Kidney tubule cell (primary cell): ENCODE measurements at places on chromosomes 16 and 17.

GRCh38 chr16:78998879-78999278 lies 601.7 kb downstream of the MAF start:
- DNase-seq = no peak

DNA sequence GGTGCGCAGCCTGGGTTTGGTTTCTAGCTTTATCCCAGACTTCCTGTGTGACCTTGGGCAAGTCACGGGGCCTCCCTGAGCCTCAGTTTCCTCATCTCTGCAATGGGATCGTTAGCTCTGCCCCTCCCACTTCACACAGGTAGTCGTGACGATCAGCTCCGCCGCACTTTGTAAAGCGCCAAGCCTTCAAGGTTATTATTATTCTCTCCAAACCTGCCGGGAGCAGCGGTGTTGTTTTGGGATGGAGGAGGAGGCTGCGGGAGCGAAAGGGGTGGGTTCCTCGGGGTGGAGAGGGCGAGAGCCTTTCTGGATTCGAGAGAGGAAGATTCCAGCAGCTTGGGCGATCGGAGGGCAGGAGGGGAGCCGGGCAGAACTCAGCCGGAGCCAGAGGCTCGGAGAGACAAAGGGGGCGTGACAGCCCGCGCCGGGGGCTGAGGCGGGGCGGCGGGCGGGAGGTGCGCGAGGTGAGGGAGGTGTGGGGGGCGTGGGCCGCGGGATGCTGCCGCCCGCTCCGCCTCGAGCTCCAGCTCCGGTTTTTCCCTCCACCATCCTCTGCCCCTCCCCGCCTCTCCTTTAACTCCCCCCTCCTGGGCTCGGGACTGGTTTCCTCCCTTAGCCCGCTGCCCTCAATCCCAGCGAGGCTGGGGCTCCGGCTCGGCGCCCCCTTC lies at the start of gene EFNB3:
TSS of gene EFNB3 (plus strand) at position 602 of the 668 bp plus-strand sequence. CDS start 397 bp downstream, outside the sequence.
- DNase-seq = no peak

DNA sequence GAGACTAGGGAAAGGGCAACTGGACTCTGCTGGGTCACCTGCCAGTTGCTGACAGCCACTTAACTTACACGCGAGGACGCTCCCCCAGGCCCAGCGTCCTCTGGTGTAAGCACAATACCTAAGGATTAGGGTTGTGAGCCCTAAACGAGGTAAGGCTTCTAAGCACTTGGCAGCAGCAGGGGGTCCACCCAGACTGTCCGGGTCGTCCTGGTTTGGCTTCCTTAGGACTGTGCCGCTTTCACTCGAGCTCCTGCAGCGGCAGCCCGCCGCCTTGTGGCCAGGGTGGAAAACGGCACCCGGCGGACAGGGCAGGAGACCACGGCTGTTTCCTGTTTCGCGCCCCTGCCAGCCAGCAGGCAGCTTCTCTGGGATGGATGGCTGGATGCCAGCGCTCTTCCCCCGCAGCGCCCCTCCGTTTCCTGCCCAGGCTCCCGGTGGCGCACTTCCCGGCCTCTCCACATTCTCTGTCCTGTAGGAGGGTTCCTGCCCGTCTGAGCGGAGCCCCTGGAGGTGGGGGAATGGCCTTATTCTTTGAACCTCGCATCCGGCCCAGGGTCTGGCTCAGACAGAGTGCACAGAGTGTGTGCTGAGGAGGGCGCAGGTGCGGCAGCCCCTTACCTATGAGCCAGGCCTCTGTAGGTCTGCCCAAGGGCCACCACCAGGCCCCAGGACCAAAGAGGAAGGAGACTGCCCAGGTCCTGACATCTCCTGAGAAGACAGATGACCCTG lies 47.0 kb upstream of the AMZ2 start:
- peak; percentile 75 for DNase-seq

- DNase-seq = peak; percentile 19
These were observed 334.7 kb downstream of the SOX9 start for GRCh38 chr17:72455562-72455961.

DNA sequence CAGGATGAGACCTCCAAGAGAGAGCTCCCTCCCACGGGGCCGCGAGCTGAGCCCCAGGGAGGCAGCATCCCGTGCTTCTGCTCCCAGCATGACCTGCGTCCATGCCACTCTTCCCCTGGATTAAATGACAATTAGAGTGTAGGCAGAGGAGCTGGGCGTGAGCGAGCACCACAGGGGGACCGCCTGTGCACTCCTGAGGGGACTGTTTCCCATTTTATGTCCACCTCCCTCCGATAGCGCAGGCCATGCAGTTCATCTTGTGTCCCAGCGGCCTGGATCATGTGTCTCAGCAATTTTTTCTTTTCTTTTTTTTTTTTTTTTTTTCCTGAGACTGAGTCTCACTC lies 5.8 kb upstream of the IL17C start:
- no peak for DNase-seq

DNA sequence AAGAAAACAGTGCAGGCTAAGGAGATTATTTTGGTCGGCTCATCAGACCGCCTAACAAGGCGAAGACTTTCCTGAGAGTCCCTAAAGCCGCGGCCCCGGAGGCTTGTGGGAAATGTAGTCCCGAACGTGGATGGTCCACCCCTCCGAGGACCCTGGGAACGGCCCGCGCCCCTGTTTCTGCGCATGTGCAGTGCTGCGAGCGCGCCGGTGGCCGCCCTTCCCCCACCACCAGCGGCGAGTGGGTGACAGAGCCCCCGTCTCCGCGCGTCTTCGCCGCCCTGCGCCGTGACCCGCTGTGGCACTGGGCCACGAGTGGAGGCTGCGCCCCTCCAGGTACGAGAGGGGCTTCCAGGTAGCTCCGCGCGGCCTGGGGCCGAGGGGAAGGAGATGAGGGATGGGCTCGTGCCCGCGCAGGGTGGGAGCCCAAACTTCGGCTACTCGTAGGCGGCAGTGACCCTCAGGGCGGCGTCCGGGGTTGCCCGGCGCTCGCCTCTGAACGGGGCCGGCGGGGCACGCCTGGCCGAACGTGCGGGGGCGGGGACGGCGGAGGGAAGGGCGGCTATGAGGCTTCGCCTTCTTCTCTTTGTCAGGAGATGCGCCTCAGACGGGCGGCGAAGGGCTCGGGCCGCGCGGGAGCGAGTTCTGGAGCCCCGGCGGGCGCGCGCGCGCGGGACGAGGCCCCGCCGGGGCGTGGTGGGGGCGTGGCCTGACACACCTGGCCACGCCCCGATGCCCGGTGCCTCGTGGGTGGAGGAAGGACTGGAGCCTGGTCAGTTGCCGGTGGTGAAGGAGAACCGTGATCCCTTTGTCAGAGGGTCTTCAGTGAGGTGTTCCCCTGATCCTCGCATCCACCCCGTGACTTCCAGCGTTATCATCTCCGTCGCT lies at the start of gene ZFP1:
TSS of gene ZFP1 (plus strand) at position 214 of the 885 bp plus-strand sequence. CDS start 4,428 bp downstream, outside the sequence.
- DNase-seq = peak; percentile 91

GRCh38 chr17:36461330-36462110 lies 25.0 kb upstream of the ZNHIT3 start:
- DNase-seq = no peak

DNA sequence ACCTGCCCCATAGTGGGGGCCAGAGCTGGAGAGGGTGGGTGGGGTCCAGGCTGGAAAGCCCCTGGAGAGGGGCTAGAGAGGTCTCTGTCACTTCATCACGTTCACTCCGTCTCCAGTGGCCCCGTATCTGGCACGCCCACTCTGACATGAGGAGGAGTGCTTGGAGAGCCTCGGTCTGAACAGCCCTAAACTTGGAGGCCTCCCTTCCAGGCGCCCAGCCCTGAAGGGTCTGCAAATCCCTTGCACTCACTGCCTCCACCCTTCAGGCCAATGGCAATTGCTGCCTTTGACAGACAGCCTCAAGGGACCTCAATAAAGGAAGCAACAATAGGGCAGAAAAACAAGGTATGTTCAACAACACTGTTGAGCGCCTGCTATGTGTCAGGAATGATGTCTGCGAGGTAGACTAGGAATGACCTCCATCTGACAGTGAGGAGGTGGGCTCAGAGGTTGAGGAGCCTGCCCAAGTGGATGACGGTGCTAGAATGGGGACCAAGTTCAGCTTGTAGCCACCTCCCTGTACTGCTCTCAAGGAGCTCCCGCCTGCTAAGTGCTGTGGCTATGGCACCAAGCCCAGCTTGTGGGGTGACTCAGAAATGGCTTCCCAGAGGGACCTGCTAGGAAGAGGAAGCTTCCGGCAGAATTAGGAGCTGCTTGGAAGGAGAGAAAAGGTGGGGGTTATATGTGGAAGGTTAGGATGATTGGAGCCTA lies 2.9 kb upstream of the EPX start:
- peak; percentile 82 for DNase-seq

DNA sequence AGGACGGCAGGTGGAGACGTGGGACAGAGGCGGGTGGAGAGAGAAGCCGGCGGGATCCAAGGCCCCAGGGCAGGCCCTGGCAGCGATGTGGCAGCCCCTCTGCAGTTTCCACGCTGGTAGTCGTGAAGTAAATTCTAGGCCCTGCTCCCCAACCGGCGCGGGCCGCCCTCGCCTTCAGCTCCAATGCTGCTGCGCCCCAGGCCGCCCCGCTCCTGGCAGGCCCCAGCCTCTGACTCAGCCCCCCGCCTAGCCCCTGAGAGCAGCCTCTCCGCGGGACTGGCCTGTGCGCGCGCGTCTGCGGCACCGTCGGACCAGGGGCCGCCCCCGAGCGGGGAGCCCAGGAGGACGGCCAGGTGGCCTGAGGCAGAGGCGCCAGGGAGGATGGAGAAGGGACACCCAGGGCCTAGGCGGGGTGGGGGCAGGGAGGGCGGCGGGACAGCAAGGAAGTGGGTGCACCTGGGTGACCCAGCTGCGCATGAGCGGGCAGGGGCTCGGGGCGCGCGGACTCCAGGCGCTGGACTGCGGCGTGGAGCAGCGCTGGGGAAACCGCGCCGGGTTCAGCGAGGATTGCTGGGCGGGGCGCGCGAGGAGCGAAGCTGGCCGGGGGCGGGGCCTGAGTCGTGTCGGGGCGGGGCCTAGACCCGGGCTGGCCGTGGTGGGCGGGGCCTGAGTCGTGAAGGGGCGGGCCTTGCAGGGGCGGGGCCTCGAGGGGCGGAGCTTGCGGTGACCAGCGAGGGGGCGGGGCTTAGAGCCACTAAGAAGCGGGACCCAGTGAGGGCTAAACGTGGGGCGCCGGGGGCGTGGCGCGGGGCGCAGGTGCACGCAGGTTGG lies 29.6 kb downstream of the ZNF778 start:
- DNase-seq = peak; percentile 83

DNA sequence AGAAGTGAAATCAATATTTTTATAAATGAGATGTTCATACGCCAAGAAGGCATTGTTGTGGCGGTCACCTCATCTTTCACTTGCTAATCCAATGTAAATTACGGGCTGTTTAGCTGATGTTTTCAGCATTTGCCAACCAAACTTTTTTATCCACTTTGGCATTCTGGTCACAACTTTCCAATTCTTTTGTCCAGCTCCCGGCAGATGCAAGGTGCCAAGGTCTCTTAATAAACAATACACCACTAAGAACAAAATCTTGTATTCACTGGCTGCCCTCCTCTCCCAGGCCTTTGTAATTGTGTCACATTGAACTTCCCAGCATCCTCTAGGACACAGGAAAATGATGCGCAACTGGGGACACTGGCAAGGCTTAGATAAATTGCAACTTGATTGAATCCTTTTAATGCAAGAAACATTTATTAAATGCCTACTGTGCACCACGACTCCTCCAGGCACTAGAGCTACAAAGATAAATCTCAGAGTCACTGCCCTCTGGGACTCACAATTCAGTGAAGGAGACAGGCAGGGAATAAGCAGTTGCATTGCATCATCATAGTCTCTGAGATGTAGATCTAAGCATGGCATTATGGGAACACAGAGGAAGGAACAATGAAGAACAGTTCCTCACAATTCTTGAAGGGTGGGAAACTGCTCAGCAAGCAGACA lies 165.4 kb upstream of the C16orf82 start:
- DNase-seq = no peak

DNA sequence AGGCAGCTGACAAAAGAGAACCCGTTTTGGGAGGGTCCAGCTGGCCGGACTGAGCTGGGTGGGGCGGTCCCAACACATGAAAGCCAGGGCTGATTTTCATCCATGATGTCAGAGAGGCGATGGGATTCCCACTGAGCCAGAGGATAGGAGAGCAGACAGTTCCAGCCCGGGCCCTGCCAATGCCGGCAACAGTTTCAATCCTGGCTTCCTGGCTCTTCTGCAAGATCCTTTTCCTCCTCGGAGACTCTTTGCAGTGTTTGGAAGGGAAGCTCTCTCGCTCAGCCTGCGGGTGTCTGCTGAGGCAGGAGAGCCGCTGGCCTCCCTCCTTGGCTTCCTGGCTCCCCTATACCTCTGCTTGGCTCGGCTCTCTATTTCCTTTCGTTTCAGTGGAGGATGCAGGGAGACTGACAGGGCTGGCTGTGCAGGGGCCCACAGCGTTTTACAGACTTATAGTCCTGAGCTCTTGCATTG lies 145.5 kb upstream of the SOX9 start:
- no peak for DNase-seq

DNA sequence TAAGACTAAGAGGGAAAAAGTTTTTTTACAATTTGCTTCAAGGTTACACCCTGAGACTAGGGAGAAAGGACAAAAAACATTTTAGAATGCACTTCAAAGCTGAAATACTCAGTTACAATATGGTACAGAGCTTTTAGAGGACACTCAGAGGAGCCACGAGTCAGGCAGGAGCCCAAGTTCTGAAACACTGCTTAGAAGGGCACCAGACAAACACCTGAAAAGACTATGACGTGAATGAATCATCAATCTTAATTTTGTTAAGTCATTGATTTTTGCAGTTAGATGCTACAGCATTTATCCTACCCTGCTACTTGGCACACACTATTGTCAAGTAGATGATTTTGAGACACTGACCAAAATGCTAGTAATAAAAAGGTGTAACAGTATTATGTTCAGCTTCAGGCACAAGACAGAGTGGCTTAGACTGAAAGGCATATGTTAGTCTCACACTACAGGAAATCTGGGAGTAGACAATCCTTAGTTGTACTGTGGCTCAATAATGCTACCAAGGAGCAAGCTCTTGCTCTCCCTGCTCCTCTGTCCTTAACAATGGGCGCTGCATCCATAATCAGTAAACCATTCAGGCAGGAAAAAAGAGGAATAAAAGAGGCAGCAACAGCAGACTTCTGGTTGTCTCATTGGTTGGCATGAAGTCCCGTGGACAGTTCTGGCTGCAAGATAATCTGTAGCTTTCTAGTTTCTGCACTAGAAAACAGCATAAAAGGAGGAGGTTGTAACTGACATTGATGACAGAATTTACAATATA lies 151.8 kb downstream of the ABCA8 start:
- DNase-seq = no peak

DNA sequence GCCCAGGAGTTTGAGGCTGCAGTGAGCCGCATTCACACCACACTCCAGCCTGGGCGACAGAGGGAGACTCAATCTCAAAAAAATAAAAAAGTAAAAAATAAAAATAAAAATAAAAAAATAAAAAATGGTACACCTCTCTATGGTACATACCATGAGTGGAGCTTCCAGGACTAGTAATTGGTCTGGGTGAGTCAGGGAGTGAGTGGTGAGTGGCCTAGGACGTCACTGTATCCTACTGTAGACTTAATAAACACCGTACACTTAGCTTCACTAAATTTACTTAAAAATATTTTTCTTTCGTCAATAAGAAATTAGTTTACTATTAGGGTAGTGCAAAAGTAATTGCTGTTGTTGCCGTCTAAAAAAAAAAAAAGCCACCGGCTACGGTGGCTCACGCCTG lies 9.0 kb downstream of the CDH5 start:
- no peak for DNase-seq

GRCh38 chr17:82235775-82236141 lies 6.9 kb downstream of the SLC16A3 start:
- peak; percentile 85 for DNase-seq

- DNase-seq = peak; percentile 43
These were observed 46.6 kb upstream of the WSB1 start for GRCh38 chr17:27247071-27247957.

GRCh38 chr16:28210979-28211588 lies 681 bp downstream of the XPO6 start:
- DNase-seq = peak; percentile 82
